ENCODE measurements at places on chromosomes 5 and 9. TPM values are rescaled to one million over a fixed set of nuclear protein-coding genes. Genes with fewer than 3 reads are reported as not detected.
A peak's percentile ranks its signal among the peaks of the same experiment; 100 is the strongest.

Gene RANBP3L
- not detected for total RNA-seq

- H3K27me3 ChIP-seq: no peaks in the 10 kb centered on the region
- H3K4me3 ChIP-seq: no peak overlapping the region
- DNase-seq: no peak
- no peak overlapping the region for H3K27ac ChIP-seq
Observed at GRCh38 chr5:44345871-44346270, 43.3 kb downstream of the FGF10 start.

- no peak overlapping the region for H3K4me3 ChIP-seq
Observed at GRCh38 chr9:98356953-98357690, 101.7 kb upstream of the TBC1D2 start.

Gene ARID3C
- not detected for total RNA-seq

DNA sequence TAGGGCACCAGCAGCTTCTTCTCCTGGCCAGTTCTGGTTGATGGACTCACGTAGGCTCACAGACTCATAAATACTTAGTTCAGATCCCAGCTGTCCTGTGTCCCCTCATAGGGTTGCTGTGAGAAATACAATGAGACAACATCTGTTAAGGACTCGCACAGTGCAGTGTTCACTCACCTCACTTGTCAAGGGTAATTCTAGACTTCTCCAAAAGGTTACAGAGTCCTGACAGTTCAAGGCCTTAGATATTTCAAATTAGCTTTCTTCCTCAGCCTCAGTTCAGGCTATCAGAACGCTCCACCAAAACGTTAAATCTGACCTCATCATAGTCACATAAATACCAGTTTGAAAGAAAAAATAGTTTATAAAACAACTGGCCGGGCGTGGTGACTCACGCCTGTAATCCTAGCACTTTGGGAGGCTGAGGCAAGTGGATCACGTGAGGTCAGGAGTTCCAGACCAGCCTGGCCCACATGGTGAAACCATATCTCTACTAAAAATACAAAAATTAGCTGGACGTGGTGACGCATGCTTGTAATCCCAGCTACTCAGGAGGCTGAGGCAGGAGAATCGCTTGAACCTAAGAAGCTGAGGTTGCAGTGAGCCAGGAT lies 106.3 kb downstream of the UGCG start:
- no peaks in the 10 kb centered on the region for H3K36me3 ChIP-seq
- H3K27me3 ChIP-seq: peaks cover 24% of the 10 kb centered on the region
- DNase-seq: no peak

DNA sequence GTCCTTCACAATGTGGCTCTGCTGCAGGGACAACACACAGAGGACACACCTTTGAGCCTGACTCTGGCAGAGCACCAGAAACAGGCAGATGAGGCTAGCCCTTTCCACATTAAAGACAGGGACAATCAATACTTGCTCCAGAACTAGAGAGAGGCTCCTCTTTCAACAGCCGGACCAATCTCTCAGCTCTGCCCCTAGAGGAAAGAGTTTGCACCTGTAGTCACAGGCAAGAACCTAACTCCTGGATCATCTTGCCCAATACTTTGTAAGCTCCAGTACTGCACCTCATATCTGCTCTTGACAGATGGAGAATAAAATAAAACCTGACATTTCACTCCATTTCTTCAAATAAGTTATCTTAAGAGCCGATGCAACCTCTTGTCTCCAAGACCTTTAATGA lies 52.1 kb downstream of the EPB41L4A start:
- H3K4me1 ChIP-seq: no peaks in the 10 kb centered on the region
- H3K27me3 ChIP-seq: no peaks in the 10 kb centered on the region
- no peak overlapping the region for H3K27ac ChIP-seq
- no peak for DNase-seq

- peaks cover 63% of the 10 kb centered on the region for H3K4me1 ChIP-seq
- peaks cover 11% of the 10 kb centered on the region for H3K27me3 ChIP-seq
- peak overlapping the region; percentile 88 for H3K4me3 ChIP-seq
- H3K36me3 ChIP-seq: peaks cover 20% of the 10 kb centered on the region
- peak; percentile 70 for DNase-seq
Observed at GRCh38 chr5:150153957-150154617, 1.6 kb downstream of the PDGFRB start.

DNA sequence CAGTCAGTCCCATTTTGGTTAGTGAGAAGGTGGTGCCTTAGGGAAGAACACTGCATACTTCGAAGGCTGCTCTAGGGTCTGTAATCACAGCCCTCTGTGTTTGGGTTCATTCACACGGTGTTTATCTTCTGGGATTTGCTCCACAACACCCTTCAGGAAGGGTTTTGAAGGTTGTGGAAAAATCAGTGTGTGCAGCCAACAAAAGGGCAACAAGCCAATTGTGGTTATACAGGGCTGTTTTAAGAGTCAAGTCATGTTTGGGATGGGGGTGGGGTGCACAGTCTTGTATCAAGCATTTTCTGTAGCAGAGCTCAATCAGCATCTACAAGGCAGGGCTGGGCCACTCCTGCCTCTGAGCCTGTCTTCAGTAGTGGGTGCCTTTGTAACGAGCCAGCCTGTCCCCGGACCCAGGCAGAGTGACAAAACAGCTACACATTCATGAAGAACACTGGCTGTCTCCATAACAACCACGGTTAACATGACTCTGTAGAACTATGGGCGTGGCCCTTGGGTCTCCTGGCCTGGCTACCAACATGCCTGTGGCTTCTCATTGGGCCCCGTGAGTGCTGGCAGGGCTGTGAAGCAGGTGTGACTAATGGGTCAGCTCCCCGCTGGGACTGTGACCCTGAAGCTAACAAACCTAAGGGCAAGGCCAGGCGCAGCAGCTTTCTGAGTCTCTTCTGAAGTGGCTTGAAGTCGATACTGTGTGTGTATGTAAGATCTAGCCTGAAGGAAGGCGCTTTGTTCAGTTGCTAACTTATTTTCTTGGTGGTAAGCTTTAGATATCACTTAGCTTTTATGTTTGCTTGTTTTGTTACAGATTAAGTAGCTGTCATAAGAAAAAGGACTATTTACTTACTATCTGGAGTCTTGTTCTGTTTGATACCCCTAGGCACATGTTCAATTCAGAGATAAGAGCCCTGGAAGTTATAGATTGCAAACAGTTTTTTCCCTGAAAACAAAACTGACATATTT lies 27.9 kb upstream of the GOLM1 start:
- H3K4me3 ChIP-seq: no peak overlapping the region
- H3K4me1 ChIP-seq: no peaks in the 10 kb centered on the region
- H3K36me3 ChIP-seq: no peaks in the 10 kb centered on the region
- DNase-seq: no peak

DNA sequence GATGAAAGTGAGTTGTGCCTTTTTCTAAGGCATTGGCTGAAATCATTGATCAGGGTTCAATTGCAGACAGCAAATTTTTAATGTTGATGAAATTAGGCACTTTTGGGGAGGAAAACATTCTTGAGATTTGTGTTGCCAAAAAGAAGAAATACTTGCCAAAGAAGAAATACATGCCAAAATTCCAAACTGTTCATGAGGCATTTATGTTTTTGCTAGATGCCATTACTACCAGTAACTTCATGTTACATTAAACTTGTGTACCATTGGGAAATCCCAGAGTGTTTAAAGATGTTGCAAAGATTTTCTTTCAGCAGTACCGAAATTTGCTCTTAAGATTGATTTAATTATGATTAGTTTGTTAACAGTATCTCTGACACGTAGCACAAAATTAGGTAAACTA lies 7.0 kb downstream of the XRCC4 start:
- DNase-seq: no peak
- H3K27ac ChIP-seq: no peak overlapping the region
- no peak overlapping the region for H3K4me3 ChIP-seq
- no peaks in the 10 kb centered on the region for H3K4me1 ChIP-seq
- peaks cover 1% of the 10 kb centered on the region for H3K36me3 ChIP-seq
- H3K27me3 ChIP-seq: no peaks in the 10 kb centered on the region

DNA sequence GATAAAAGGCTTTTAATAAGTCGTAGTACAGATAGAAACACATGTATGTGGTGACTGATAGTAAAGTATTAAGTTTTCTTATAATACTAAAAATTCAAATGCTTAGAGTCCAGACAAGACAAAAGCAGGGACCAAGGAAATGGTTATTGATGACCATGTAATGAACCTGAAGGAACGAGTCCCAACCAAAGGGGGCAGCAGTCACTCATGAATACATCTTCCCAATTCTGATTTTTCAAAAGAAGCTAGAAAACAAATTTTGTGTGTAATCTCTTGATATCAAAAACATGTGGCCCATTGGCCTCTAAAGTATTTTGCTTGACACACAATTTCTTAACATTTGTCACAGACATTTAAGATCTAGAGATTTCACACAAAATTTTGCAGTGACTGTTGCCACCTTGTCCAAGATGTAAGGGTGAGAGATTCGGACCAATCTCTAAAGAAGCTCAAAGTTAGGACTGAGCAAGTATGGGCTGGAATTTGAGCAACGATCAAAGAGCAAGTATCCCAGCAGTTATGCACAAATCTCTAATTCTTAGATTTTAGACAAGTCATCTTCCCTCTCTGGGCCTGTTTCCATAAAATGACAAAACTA lies 66.8 kb downstream of the ARL15 start:
- peaks cover 2% of the 10 kb centered on the region for H3K27me3 ChIP-seq
- H3K27ac ChIP-seq: no peak overlapping the region
- no peak overlapping the region for H3K4me3 ChIP-seq
- DNase-seq: no peak
- no peaks in the 10 kb centered on the region for H3K36me3 ChIP-seq
- H3K4me1 ChIP-seq: no peaks in the 10 kb centered on the region

- H3K4me1 ChIP-seq: peaks cover 36% of the 10 kb centered on the region
- peak overlapping the region; percentile 75 for H3K27ac ChIP-seq
- H3K27me3 ChIP-seq: peaks cover 32% of the 10 kb centered on the region
- no peak for DNase-seq
- H3K36me3 ChIP-seq: peaks cover 6% of the 10 kb centered on the region
- H3K4me3 ChIP-seq: peak overlapping the region; percentile 87
Observed at GRCh38 chr9:110047955-110048402, 160.0 kb downstream of the C9orf152 start.

DNA sequence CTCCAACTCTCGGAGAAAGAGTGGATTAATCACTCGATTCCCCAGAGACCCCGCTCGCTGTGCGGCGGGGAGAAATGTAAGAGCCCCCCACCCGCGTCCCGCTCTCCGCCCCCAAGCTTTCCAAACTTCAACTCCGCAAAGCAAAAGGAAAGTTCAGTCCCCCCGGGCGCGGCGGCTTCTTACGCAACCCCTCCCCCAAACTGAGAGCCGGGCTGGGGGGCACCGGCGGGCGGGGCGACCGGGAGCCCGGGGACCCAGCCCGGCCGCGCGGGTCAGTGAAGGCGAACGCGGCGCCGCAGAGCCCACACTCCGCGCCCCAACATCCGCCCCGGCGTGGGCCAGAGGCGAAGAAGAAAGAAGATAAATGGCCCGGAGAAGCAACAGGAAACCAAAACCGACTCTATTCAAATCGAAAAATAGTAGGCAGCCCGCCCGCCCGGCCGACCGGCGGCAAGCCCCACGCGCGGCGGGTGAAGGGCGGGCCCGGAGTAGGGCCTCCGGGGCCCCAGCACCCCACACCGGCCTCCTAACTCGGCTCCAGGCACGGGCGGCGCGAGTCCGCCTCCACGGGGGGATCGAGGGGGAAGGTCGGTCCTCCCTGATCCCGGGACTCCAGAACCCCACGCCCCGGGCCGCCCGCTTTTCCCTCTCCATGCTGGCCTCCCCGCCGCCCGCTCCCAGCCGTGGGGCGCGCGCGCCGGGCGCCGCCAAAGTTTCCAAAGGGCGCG lies 720 bp downstream of the NOTCH1 start:
- H3K4me1 ChIP-seq: peaks cover 39% of the 10 kb centered on the region
- peaks cover 12% of the 10 kb centered on the region for H3K36me3 ChIP-seq
- peak; percentile 80 for DNase-seq
- peak overlapping the region; percentile 88 for H3K4me3 ChIP-seq
- no peaks in the 10 kb centered on the region for H3K27me3 ChIP-seq

- no peaks in the 10 kb centered on the region for H3K4me1 ChIP-seq
- H3K27ac ChIP-seq: no peak overlapping the region
- DNase-seq: no peak
- H3K27me3 ChIP-seq: peaks cover 9% of the 10 kb centered on the region
- no peaks in the 10 kb centered on the region for H3K36me3 ChIP-seq
Observed at GRCh38 chr5:62132276-62132675, 173.7 kb upstream of the KIF2A start.

GRCh38 chr9:89983411-89983810 lies 378.6 kb downstream of the GADD45G start:
- H3K27ac ChIP-seq: no peak overlapping the region
- DNase-seq: no peak
- H3K4me1 ChIP-seq: peaks cover 38% of the 10 kb centered on the region
- no peak overlapping the region for H3K4me3 ChIP-seq
- peaks cover 42% of the 10 kb centered on the region for H3K27me3 ChIP-seq
